Activated naive CD8-positive, alpha-beta T cell treated with anti-CD3 and anti-CD28 coated beads for 36 hours (primary cell): ENCODE measurements at places on chromosomes 11 and 22. TPM values are rescaled to one million over a fixed set of nuclear protein-coding genes. Genes with fewer than 3 reads are reported as not detected.
A peak's percentile ranks its signal among the peaks of the same experiment; 100 is the strongest.

Gene SGSM1
- not detected for total RNA-seq

DNA sequence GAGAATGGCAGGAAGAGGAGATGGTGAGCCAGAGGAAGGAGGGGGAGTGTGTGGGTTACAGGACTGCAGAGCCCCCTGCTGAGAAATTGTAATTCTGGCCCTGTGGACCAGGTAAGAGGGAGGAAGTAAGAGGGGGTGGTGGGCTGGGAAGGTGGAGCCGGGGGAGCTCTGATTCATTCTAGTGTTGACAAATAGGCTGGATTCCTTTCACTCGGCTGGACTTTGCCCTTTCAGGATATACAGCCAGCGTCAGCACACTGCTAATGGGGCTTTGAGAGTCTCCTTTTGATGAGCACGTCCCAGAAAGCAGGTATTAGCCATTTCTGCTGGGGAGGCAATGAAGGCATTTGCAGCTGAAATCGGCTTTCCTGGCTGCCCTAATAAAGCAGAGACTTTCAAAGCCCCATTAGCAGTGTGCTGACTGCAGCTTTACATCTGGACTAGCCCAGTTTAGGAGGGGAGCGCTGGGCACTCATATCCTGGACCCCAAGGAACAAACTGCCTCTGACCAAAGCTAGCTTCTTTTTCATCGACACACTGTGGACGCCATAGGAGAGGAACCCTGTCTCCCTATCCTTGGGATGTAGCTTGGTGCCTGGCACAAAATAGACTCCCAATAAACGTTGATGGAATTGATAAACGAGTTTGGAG, 44.8 kb upstream of the CADM1 start:
- no peaks in the 10 kb centered on the region for H3K36me3 ChIP-seq
- no peaks in the 10 kb centered on the region for H3K4me1 ChIP-seq
- peaks cover 7% of the 10 kb centered on the region for H3K27me3 ChIP-seq
- H3K27ac ChIP-seq, result no peak overlapping the region
- no peak for DNase-seq

GRCh38 chr22:21759093-21759492, 23.5 kb upstream of the YPEL1 start:
- peaks cover 26% of the 10 kb centered on the region for H3K4me1 ChIP-seq
- no peak overlapping the region for H3K4me3 ChIP-seq
- H3K36me3 ChIP-seq, result peaks cover 19% of the 10 kb centered on the region
- H3K27ac ChIP-seq, result no peak overlapping the region
- H3K27me3 ChIP-seq, result no peaks in the 10 kb centered on the region

- H3K27ac ChIP-seq, result no peak overlapping the region
- H3K4me3 ChIP-seq, result no peak overlapping the region
- DNase-seq, result no peak
These were observed 491.6 kb downstream of the MIAT start for GRCh38 chr22:27148886-27149470.

Gene MRGPRE
- not detected for total RNA-seq

Gene OR51B2
- total RNA-seq, result not detected

DNA sequence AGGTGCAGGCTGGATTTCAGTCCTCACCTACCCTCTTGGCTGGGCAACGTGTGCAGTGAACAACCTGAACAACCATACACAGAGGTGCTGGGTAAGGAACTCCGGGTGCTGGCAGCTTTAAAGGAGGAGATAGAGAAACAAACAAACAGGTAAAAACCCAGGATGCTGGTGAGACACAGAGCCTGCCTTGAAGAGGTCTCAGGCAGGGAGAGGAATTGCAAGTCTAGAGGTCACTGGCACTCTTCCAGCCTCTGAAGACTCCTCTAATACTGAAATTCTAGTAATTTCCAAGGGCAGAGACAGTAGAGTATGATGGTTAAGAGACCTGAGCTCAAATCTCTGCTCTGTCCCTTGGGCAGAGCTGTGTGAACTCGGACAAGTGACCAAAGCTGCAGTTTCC, 192.5 kb downstream of the CEP164 start:
- H3K27ac ChIP-seq, result no peak overlapping the region
- H3K4me1 ChIP-seq, result no peaks in the 10 kb centered on the region
- no peaks in the 10 kb centered on the region for H3K36me3 ChIP-seq
- DNase-seq, result no peak
- H3K27me3 ChIP-seq, result no peaks in the 10 kb centered on the region
- no peak overlapping the region for H3K4me3 ChIP-seq

- H3K4me3 ChIP-seq, result no peak overlapping the region
- no peaks in the 10 kb centered on the region for H3K36me3 ChIP-seq
- H3K27me3 ChIP-seq, result no peaks in the 10 kb centered on the region
- DNase-seq, result no peak
- no peaks in the 10 kb centered on the region for H3K4me1 ChIP-seq
- H3K27ac ChIP-seq, result no peak overlapping the region
These were observed 580.4 kb downstream of the CNTN5 start for GRCh38 chr11:99601179-99601578.

- H3K4me3 ChIP-seq, result no peak overlapping the region
- no peaks in the 10 kb centered on the region for H3K4me1 ChIP-seq
- H3K36me3 ChIP-seq, result no peaks in the 10 kb centered on the region
- H3K27me3 ChIP-seq, result peaks cover 17% of the 10 kb centered on the region
These were observed 165.7 kb downstream of the INSC start for GRCh38 chr11:15280393-15280792.

Gene KCTD17
- 25.4 TPM for total RNA-seq

- no peaks in the 10 kb centered on the region for H3K36me3 ChIP-seq
- peaks cover 42% of the 10 kb centered on the region for H3K27me3 ChIP-seq
- H3K4me3 ChIP-seq, result no peak overlapping the region
These were observed 4.0 kb upstream of the SCUBE2 start for GRCh38 chr11:9095421-9095820.

GRCh38 chr11:126739499-126740145, 260.9 kb downstream of the KIRREL3 start:
- no peak overlapping the region for H3K4me3 ChIP-seq
- no peaks in the 10 kb centered on the region for H3K27me3 ChIP-seq
- H3K4me1 ChIP-seq, result no peaks in the 10 kb centered on the region
- DNase-seq, result no peak

Gene DESI1
- 67.0 TPM for total RNA-seq

DNA sequence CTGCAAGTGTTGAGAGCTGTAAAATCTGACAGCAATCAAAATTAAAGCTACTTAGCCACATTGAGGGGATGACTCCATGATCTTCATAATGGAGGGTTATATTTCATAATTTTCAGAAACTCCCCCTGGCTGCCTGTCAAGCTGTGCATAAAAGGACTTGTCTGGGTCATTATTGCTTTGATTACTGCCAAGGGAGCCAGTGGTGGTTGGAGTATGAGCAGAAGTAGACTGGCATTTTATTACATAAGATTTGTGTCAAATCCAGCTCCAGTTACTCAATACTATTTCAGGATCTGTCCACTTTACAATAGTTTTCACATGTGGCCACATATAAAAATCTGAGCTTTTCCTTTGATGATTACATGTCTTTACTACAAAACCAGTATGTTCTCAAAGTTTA, 108.9 kb upstream of the SLC5A12 start:
- no peak overlapping the region for H3K4me3 ChIP-seq
- H3K36me3 ChIP-seq, result no peaks in the 10 kb centered on the region
- DNase-seq, result no peak
- H3K27ac ChIP-seq, result no peak overlapping the region

GRCh38 chr11:132158091-132158490, 787.7 kb downstream of the NTM start:
- no peaks in the 10 kb centered on the region for H3K27me3 ChIP-seq
- H3K4me3 ChIP-seq, result no peak overlapping the region
- no peaks in the 10 kb centered on the region for H3K36me3 ChIP-seq
- no peak for DNase-seq
- H3K27ac ChIP-seq, result no peak overlapping the region

DNA sequence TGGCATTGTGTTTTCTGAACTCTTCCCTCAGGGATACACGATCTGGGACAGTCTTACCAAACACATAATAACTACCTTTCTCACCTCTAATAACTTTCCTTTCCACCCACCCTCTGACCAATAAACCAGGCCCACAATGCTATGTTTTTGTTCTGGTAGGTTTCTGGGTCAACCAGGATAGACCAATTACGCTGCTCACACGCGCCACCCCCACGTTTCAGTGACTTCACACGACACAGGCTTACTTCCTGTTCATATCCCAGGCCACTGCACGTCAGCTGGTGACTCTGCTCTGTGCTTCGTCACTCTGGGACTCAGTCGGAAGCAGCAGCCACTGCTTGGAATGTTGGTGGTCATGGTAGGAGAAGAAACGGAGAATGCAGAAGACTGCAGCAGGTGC, 2.5 kb downstream of the KRTAP5-4 start:
- H3K4me3 ChIP-seq, result no peak overlapping the region
- DNase-seq, result no peak
- peaks cover 7% of the 10 kb centered on the region for H3K4me1 ChIP-seq
- H3K27me3 ChIP-seq, result peaks cover 44% of the 10 kb centered on the region

GRCh38 chr11:72771507-72771906, 19.3 kb upstream of the ARAP1 start:
- no peak for DNase-seq
- H3K4me3 ChIP-seq, result no peak overlapping the region
- no peak overlapping the region for H3K27ac ChIP-seq
- no peaks in the 10 kb centered on the region for H3K27me3 ChIP-seq
- no peaks in the 10 kb centered on the region for H3K36me3 ChIP-seq
- H3K4me1 ChIP-seq, result peaks cover 2% of the 10 kb centered on the region

DNA sequence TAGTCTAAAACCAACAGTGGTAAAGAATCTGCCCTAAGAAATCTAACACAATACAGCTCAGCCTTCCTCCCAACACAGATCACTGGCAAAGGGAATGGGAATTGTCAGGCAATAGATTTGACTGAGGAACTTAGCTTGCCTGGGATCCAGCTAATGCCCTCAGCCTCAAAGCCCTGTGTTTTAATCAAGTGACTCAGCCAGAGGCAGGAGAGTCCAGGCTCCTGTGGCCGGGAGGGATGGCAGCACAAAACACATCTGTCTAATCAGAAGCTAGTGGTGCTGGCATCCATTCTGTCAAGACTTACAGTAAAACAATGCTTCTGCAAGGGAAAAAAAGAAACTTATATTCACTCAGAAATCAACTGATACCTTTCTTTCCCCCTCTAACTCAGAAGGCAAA, 5.6 kb downstream of the SYTL2 start:
- H3K36me3 ChIP-seq, result peaks cover 2% of the 10 kb centered on the region
- H3K27ac ChIP-seq, result no peak overlapping the region
- no peak for DNase-seq
- peaks cover 24% of the 10 kb centered on the region for H3K4me1 ChIP-seq

GRCh38 chr11:14358729-14359439, at the start of gene RRAS2:
RRAS2 (minus strand) TSS chr11:14359183; CDS start chr11:14358870, 313 bp downstream.
- peak; percentile 88 for DNase-seq
- peak within 1 kb of the TSS; percentile 89 for H3K27ac ChIP-seq
- peak within 1 kb of the TSS; percentile 91 for H3K4me3 ChIP-seq
- H3K27me3 ChIP-seq, result peaks cover 3% of the 10 kb centered on the region

GRCh38 chr11:8080069-8080670, 841 bp upstream of the TUB start:
- H3K4me3 ChIP-seq, result peak overlapping the region; percentile 53
- DNase-seq, result no peak
- no peaks in the 10 kb centered on the region for H3K36me3 ChIP-seq
- peaks cover 1% of the 10 kb centered on the region for H3K4me1 ChIP-seq
- H3K27ac ChIP-seq, result no peak overlapping the region

DNA sequence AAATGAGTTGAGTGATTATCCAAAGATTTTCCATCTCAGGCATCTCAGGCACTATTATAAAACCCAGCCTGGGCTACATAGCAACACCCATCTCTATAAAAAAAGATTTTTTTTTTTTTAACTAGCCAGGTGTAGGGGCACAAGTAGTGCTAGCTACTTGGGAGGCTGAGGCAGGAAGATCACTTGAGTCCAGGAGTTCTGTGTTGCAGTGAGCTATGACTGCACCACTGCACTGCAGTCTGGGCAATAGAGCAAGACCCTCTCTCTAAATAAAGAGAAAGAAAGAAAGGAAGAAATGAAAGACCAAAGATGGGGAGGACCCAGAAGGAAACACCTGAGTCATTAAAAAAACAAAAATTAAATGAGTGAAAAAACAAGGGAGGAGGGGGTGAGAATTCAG, 14.1 kb downstream of the RSF1 start:
- H3K27ac ChIP-seq, result no peak overlapping the region
- DNase-seq, result no peak
- no peak overlapping the region for H3K4me3 ChIP-seq
- H3K27me3 ChIP-seq, result no peaks in the 10 kb centered on the region
- H3K36me3 ChIP-seq, result peaks cover 17% of the 10 kb centered on the region

Gene LDHA
- 2,369 TPM for total RNA-seq

Gene OR5D16
- not detected for total RNA-seq

Gene TMEM86A
- 0.52 TPM for total RNA-seq

- DNase-seq, result no peak
- no peak overlapping the region for H3K4me3 ChIP-seq
- H3K27me3 ChIP-seq, result peaks cover 4% of the 10 kb centered on the region
- H3K4me1 ChIP-seq, result no peaks in the 10 kb centered on the region
These were observed 34.8 kb downstream of the MB start for GRCh38 chr22:35582218-35582860.

Gene PATE2
- total RNA-seq, result not detected

DNA sequence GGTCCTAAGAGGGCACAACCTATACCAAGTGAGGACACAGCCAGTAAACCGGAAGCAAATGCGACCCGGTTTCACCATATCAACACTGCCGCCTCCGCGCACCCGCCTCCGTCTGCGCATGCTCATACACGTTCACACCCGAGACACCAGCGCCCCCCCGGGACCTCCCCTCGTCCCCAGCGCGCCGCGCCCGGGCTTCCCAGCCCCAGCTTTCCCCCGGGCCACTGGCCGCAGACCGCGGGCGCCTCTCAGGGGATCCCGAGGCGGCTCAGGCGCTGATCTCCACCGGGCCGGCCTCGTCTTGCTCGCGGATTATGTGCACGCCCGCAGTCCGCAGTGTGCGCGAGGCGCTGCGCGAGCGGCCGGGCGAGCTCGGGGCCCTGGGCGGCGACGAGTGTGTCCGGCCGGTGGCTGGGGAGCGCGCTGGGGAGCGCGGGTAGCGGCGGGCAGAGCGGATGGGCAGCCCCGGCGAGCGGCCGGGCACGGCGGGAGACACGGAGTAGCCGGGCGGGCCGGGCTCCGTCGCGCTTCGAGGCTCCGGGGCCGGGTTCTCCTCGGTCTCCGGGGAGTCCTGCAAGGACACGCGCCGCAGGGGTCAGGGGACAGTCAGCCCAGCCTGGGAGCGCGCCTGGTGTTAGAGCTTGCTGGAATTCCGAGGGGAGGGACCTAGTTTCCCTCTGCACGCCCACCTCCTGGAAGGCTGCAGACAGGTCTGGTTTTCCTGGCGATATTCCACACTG, 2.0 kb downstream of the HEPN1 start:
- peak overlapping the region; percentile 56 for H3K27ac ChIP-seq
- peak; percentile 88 for DNase-seq
- H3K27me3 ChIP-seq, result no peaks in the 10 kb centered on the region
- H3K36me3 ChIP-seq, result no peaks in the 10 kb centered on the region

DNA sequence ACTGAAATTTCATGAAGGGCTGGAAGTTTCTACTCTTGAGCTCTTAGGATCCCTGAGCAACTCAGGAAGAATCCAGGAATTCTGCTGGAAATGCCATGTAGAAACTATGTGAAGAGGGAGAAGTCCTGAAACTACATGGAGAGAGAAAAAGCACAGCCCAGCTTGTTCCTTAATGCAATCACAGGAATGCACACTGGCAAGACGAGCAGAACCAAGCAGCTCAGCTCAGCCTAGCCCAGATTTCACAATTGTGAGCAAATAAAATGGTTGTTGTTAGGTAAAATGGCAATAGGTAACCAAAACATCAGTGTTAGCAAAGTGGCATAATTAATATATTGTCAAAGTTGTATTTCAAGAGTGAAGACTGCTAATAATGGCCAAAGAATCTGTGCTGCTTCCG, 28.1 kb downstream of the ZNF214 start:
- H3K36me3 ChIP-seq, result no peaks in the 10 kb centered on the region
- H3K27me3 ChIP-seq, result peaks cover 6% of the 10 kb centered on the region
- H3K4me1 ChIP-seq, result no peaks in the 10 kb centered on the region

- no peak for DNase-seq
- H3K4me3 ChIP-seq, result no peak overlapping the region
- peaks cover 11% of the 10 kb centered on the region for H3K27me3 ChIP-seq
- H3K36me3 ChIP-seq, result no peaks in the 10 kb centered on the region
These were observed 13.9 kb upstream of the KCTD17 start for GRCh38 chr22:37037669-37038068.
